ENCODE measurements at places on chromosomes 4 and X.
A peak's percentile ranks its signal among the peaks of the same experiment; 100 is the strongest.

- no peaks in the 10 kb centered on the region for H3K4me1 ChIP-seq
- H3K27me3 ChIP-seq: no peaks in the 10 kb centered on the region
- H3K27ac ChIP-seq: no peak overlapping the region
- peaks cover 3% of the 10 kb centered on the region for H3K36me3 ChIP-seq
- H3K4me3 ChIP-seq: no peak overlapping the region
Observed at GRCh38 chr4:95360256-95360903, 188.4 kb downstream of the UNC5C start.

DNA sequence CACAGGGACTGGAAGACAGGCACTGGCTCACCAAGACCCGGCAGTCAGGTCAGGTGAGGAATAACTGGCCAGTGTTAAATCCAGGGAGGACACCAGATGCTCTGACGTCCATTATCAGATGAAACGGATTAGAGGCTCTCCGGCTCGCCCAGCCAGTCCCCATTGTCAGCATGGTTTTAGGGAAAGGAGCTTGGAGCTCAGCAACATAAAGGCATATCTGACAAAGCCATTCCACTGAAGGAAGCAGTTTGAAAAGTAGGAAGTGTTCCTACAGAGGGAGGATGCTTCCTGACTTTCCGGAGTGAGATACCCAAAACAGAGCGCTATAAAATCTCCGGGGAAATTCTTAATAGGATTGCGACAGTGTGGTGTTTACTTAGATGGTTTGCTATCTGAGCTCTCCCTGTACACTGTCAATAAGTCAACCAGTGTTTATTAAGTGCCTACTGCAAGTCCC is 14.8 kb downstream of the NDNF start:
- H3K4me1 ChIP-seq: no peaks in the 10 kb centered on the region
- no peak overlapping the region for H3K27ac ChIP-seq
- peak; percentile 42 for DNase-seq
- H3K4me3 ChIP-seq: no peak overlapping the region
- H3K36me3 ChIP-seq: no peaks in the 10 kb centered on the region

DNA sequence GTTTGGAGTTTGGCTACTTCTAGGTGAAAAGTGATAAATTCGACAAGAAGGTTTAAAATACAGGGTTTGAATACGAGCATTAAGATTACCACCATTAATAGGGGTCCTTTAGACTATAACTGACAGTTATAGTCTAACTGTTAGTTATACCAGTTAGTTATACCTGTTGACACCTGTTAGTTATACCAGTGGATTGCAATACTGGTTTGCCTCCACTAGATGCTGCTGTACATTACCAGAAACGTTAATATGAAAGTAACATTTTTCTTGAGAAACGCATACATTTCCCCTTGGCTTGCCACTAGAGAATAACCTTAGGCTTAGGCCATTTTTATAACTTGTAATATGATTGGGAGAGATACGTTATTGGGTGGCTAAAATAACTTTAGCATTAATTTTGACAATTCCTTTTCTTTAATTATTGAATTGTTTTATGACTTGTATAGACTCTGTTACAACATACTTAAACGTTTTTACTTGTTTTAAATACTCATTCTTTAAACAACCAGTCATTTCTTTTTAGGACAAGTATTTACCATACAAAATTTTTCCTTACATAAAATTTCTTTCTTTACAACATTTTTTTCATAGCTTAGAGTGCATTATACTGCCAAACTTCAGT is 911.2 kb downstream of the FSTL5 start:
- no peak for DNase-seq
- H3K4me1 ChIP-seq: no peaks in the 10 kb centered on the region
- no peak overlapping the region for H3K4me3 ChIP-seq
- no peaks in the 10 kb centered on the region for H3K36me3 ChIP-seq

GRCh38 chr4:20487446-20487845 is 212.8 kb upstream of the PACRGL start:
- no peak for DNase-seq
- H3K27ac ChIP-seq: peak overlapping the region; percentile 28
- H3K4me1 ChIP-seq: peaks cover 2% of the 10 kb centered on the region
- no peaks in the 10 kb centered on the region for H3K27me3 ChIP-seq
- no peak overlapping the region for H3K4me3 ChIP-seq
- peaks cover 42% of the 10 kb centered on the region for H3K36me3 ChIP-seq

DNA sequence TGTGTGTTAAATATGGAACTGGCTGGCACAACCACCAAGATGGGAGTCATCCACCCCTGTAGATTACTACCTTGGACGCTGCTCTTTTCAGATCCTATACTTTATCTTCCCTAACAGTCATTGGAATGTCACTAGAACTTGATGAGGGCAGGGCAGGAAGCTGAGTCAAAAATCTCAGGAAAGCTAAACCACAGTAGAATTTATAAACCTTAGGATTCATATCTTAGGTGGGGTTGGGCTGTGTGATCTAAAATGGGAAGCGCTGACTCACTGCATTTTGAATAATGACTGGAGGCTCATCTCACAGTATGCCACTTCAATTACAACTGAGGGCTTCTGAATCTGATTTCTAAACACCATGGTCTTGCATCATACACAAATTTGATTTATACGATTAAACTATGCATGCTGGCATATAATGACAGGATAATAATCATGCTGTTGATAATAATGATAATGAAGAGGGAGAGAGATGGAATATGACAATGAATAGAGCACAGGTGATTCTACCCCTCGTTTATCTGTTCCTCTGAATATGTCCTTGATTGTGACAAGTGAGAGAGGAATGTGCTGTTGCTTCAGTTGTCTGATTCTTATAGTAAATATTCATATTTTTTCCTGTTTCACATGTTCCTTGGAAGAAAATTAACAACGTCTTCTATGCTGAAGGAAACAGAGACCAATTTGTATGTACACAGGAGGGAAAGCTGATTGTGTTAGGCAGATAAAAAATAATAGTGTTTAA is 270.3 kb upstream of the HS3ST1 start:
- H3K27me3 ChIP-seq: no peaks in the 10 kb centered on the region
- no peak overlapping the region for H3K27ac ChIP-seq
- no peak for DNase-seq
- H3K4me3 ChIP-seq: no peak overlapping the region

DNA sequence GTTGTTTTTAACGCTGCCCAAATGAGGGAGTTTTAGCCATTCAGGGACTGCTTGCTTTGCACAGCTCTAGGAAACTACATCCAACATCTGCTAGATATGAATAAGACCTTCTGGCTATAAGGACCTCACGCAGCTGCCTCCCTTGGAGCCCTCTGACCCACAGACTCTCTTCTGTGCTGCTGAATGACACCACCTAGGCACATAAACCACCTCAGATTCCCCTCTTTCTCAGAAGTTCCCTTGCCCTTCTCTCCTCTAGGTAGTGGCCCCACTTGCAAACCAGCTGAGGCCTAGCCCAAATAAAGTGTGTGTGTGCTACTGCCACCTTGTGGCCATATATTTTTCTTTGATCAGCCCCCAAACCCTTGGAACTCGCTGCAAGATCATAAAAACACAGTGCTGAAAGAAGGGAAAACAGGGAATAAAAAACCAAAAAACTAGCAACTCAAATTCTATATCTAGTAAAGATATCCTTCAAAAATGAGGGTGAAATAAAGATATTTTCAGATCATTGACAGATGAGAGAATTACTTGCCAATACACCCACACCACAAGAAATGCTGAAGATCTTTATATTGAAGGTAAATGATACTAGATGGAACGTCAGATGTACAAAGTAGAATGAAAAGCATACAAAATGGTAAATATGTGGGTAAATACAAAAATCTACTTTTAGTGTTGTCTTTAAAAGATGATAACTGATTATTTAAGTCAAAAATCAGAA is 265.9 kb downstream of the ADAMTS3 start:
- no peaks in the 10 kb centered on the region for H3K27me3 ChIP-seq
- peak overlapping the region; percentile 10 for H3K4me3 ChIP-seq
- no peak overlapping the region for H3K27ac ChIP-seq

DNA sequence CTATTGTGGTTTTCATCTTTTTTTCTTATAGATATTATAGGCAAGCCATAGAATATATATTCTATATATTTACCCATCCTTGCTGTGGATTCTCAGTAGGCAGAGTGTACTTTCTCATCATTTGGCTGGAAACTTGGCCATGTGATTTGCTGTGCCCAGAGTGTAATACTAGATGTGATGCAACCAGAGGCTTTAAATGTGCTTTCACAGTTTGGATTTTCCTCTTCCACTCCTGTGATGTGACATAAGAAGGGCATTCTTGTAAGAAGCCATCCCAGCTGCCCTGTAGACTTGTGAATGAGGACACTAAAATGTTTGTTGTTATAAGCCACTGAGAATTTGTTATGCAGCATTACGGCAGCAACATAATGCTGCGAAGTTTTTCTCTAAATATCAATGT is 10.4 kb upstream of the HPGDS start:
- no peak overlapping the region for H3K4me3 ChIP-seq
- no peaks in the 10 kb centered on the region for H3K36me3 ChIP-seq
- H3K27me3 ChIP-seq: no peaks in the 10 kb centered on the region
- DNase-seq: no peak

DNA sequence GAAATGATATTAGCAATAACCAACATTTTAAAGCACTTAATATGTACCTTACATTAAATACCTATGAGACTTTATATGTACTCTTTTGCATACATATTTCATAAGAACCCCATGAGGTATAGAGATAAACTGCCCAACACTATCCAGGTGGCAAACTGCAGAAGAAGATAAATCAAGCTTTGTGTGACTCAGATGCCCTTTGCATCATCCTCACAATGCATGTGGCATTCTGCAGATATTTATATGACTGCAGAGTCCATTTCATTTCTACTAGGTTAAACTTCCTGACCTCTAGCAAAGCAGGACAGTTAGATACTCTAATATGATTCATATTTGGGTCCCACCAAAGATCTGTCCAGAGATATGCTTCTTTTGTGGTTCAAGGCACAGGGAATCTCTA is 85.6 kb upstream of the RASGEF1B start:
- DNase-seq: no peak
- H3K36me3 ChIP-seq: no peaks in the 10 kb centered on the region
- no peak overlapping the region for H3K4me3 ChIP-seq
- no peaks in the 10 kb centered on the region for H3K27me3 ChIP-seq

- peak; percentile 44 for DNase-seq
- H3K4me3 ChIP-seq: no peak overlapping the region
- no peaks in the 10 kb centered on the region for H3K4me1 ChIP-seq
- H3K27ac ChIP-seq: no peak overlapping the region
Observed at GRCh38 chrX:40996886-40997530, 88.2 kb upstream of the USP9X start.

DNA sequence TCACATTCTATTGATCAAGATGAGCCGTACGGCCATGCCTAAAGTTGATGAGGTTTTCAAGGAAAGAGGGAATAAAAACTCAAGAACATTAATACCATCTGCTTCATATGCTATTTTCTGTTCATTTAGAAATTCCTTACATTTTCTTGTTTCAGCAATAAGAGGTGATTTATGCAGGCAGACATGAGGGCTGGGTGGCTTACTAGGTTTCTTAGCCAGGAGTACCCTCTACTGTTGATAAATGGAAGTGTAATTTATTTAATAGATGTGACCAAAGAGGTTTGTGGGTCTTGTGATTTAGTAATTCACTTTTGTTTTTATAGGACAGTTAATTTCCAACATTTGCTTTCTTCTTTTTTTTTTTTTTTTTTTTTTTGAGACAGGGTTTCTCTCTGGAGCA is 6.4 kb upstream of the SMIM9 start:
- H3K27me3 ChIP-seq: no peaks in the 10 kb centered on the region
- peak; percentile 45 for DNase-seq
- H3K4me3 ChIP-seq: no peak overlapping the region
- no peaks in the 10 kb centered on the region for H3K4me1 ChIP-seq
- H3K27ac ChIP-seq: no peak overlapping the region

GRCh38 chrX:12921886-12922598 is 15.6 kb downstream of the TLR8 start:
- DNase-seq: no peak
- no peak overlapping the region for H3K27ac ChIP-seq
- no peak overlapping the region for H3K4me3 ChIP-seq

DNA sequence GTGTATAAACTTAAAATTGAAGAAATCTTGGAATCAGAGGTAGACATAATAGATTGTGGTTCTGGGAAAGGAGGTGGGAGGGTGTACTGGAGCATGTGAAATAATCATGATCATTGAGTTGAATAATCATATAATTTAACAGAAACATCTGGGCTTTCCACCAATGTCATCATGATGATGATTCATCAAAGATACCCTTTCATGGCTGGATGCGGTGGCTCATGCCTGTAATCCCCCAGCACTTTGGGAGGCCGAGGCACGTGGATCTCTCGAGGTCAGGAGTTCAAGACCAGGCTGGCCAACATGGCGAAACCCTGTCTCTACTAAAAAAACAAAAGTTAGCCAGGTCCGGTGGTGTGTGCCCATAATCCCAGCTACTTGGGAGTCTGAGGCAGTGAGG is 6.7 kb upstream of the RUFY3 start:
- H3K4me1 ChIP-seq: no peaks in the 10 kb centered on the region
- no peak overlapping the region for H3K4me3 ChIP-seq
- H3K27ac ChIP-seq: no peak overlapping the region
- H3K36me3 ChIP-seq: no peaks in the 10 kb centered on the region
- DNase-seq: no peak

DNA sequence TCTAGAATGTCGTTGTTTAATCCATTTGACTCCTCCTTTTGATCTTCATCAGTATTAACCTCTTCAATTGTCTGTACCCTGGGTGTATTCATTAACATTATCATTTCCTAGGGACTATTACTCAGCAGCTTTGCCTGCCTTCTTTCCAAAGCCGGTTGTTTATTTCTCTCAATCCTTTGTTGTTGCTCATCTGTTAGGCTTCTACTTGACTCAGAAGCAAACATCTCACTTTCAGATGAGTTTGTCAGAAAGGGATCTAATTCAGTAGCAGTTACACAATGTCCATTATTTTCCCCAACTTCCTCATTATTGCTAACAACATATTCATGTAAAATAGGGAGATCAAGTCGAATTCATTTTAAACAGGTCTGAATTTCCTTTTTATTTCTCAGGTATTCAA is 22.1 kb upstream of the HSD17B10 start:
- no peaks in the 10 kb centered on the region for H3K27me3 ChIP-seq
- no peak overlapping the region for H3K4me3 ChIP-seq
- H3K4me1 ChIP-seq: no peaks in the 10 kb centered on the region
- H3K36me3 ChIP-seq: no peaks in the 10 kb centered on the region
- no peak overlapping the region for H3K27ac ChIP-seq

DNA sequence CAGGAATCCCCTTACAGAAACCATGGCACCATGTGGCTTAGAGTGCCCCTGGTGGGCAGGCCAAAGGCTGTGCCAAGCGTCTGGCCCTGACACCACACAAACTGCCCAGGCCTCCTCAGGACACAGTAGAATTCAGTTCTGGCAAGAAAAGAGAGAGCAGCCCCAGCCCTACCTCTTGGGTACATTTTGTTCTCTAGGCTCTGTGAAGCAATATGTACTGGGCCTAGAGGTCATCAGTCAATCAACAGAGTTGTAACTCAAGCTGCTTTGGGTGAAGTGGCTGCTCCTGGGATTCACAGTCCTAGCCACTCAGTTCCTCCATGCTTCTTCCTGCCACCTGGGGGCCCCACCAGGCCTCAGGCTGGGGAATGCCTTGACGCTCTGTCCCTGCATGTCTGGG is 158.1 kb upstream of the MAMLD1 start:
- no peak overlapping the region for H3K27ac ChIP-seq
- peak; percentile 27 for DNase-seq
- no peaks in the 10 kb centered on the region for H3K27me3 ChIP-seq
- H3K36me3 ChIP-seq: no peaks in the 10 kb centered on the region
- peaks cover 14% of the 10 kb centered on the region for H3K4me1 ChIP-seq
- H3K4me3 ChIP-seq: no peak overlapping the region

GRCh38 chrX:127305013-127305412 is 485.5 kb downstream of the PRR32 start:
- H3K27ac ChIP-seq: no peak overlapping the region
- no peaks in the 10 kb centered on the region for H3K36me3 ChIP-seq
- no peak overlapping the region for H3K4me3 ChIP-seq
- H3K27me3 ChIP-seq: no peaks in the 10 kb centered on the region
- no peak for DNase-seq

Data from SK-N-SH (cell line).